ENCODE measurements at places on chromosomes 4 and X. TPM values are rescaled to one million over a fixed set of nuclear protein-coding genes. Genes with fewer than 3 reads are reported as not detected.

GRCh38 chr4:7302781-7303404 is 110.6 kb downstream of the SORCS2 start:
- no peak for DNase-seq

GRCh38 chrX:28988246-28988645 is 401.0 kb downstream of the IL1RAPL1 start:
- no peak for DNase-seq

GRCh38 chr4:176653401-176654220 is 139.1 kb downstream of the VEGFC start:
- DNase-seq, result no peak

DNA sequence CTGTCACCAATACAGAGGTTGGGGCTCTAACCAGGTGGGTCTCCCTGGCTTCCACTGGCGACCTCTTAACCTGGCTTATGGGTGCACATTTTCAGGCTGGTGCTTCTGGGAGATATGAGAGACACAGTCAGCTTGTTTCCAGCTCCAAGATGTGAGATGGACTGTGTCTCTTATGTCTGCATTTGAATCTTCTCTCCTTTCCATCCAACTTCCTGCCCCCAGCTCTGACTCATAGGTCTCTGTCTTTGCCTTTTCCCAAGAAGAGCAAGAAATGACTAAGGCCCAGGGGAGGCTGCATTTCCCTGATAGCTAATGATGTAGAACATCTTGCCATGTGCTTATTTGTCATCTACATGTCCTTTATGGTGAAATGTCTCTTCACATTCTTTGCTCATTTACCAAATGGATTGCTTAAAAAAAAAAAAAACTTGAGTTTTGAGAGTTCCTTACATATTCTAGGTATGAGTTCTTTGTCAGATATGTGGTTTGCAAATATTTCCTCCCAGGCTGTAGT is 3.2 kb upstream of the UXT start:
- DNase-seq, result peak; percentile 54

Gene SFRP2
- 15.0 TPM for total RNA-seq

- DNase-seq, result peak; percentile 42
Measured at GRCh38 chrX:119190831-119191230, 45.3 kb upstream of the PGRMC1 start.

DNA sequence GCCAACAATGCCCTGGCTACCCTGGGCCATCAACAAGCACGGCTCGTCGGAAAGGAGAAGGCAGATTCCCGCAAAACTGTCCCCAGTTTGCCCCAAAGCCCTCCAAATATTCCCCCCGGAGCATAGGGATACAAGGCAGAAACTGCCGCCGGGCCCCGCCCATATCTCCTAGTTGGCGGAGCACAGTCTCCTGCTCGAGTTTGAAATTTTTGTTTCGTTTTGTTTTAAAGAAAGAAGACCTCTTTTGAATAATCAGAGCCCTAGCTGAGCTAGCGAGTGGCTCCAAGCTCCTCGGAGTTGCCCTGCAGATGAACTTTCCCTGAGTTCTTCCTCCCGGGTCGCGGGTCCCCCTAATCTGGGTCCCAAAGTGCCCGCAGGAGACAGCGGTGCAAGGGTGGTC is 138.1 kb upstream of the ZIC3 start:
- no peak for DNase-seq

Gene PNMA3
- total RNA-seq, result 14.4 TPM

- DNase-seq, result no peak
Measured at GRCh38 chr4:130214268-130214667, 1118.3 kb downstream of the C4orf33 start.
